ENCODE measurements at places on chromosomes 1 and 21.
A peak's percentile ranks its signal among the peaks of the same experiment; 100 is the strongest.

- no peak for DNase-seq
Measured at GRCh38 chr1:157448636-157449035, 103.7 kb downstream of the FCRL5 start.

GRCh38 chr1:93716941-93717368, 35.3 kb upstream of the BCAR3 start:
- DNase-seq = no peak

GRCh38 chr1:213676736-213677135, 311.0 kb upstream of the PROX1 start:
- no peak for DNase-seq

- no peak for DNase-seq
Measured at GRCh38 chr21:46069719-46070279, 28.1 kb upstream of the COL6A2 start.

GRCh38 chr1:108209456-108210108, 9.4 kb upstream of the SLC25A24 start:
- DNase-seq = no peak

DNA sequence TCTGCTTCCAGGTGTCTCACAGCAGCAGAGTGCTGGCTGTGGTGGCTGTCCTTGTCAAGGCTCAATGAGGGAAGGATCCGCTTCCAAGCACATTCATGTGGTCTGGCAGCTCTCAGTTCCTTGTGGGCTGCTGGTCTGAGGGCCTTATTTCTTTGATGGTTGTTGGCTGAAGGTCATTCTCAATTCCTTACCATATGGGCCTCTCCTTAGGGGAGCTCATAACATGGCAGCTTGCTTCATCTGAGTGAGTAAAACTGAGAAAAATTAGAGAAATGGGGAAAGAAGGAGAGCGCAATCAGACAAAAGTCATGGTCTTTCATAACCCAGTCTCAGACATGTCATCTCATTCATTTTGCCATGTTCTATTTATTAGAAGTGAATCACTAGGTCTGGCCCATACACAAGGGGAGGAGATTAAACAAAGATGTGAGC, 81.7 kb upstream of the TSPAN2 start:
- no peak for DNase-seq

DNA sequence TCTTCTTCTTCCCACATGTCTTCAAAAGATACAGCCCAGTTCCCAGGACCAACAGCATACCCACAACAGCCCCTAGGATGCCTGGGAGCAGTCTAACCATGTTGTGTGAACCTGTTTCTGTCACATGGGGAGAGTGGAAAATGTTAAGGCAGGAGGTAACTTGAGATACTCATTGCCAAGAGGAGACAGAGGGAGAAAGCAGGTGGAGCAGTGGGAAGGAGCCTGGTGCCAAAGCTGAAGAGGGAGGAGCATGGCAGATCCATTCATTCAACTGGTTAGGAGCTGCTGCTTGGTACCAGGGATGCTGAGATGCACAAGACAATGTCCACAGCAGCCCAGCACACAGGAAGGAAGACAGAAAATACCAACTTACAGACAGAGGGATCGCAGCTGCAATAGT, 149.8 kb upstream of the ETV3 start:
- DNase-seq = no peak

DNA sequence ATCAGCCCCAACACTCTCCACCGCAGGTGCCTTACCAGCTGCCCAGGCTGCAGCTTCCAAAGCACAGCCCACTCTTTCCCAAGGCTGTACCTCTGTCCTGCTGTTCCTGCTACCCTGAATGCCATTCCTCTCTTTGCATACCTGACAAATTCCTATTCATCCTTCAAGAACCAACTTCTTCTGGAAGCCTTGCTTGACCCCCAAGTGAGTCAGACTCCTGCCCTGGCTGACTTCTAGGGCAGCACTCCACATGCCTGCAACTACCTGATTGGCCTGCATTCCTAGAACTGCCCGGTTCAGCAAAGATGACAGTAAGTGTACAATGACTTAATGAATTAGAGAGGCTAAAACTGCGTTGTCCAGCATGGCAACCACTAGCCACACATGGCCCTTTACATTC, 20.8 kb upstream of the PDZK1IP1 start:
- DNase-seq = no peak

DNA sequence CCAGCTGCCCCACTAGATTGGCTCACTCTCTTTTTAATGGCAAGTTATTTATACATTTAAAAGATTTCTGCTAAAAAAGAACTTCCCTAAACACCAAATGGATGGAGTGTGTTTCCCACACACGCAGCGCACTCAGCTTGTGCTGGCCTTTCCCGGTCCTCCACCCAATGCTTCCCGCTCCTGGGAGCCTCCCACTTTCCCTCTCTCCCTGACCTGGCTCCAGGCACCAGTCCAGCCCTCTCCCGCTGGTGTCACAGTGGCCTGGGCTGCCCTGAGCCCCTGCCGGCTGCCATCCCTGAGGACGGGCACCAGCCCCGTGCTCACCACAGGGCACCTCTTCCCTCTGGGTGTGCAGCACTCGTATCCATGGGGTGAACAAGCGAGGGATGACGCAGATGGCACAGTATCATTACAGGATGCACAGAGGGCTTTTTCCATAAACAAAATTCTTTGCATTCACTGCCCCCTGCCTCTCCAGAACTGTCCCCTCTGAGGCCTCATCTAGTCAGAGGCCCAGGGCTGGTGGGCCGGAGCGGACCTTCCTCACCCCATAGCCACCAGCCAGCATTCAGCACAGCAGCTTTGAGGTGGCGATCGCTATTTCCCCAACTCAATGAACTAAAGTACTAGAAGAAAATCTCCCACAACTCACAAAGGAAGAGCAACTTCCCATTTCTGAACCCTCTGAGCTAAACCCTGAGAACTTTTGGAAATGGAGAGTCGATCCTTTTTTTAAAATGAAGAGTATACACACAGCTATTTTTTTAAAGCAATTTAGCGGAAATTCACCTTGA, 68.5 kb downstream of the SLC37A1 start:
- DNase-seq = no peak

- DNase-seq = no peak
Measured at GRCh38 chr1:94636624-94637023, 95.1 kb upstream of the F3 start.

- DNase-seq = no peak
Measured at GRCh38 chr1:54028306-54029251, 10.6 kb upstream of the LDLRAD1 start.

DNA sequence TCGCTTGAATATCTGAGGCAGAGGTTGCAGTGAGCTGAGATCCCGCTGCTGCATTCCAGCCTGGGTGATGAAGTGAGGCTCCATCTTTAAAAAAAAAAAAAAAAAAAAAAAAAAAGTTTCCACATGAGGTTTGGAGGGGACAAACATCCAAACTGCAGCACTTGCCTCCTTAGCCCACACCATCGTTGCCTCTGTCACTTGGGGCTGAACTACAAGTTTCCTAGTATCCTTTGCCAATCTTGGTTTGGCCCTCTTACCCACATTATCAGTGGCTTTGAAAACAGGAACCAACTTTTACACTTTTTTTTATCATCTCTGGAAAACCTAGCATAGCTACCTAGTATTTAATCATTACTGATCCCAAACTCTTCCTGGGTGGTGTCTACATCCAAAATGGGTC, 59.2 kb downstream of the CLSTN1 start:
- DNase-seq = no peak

DNA sequence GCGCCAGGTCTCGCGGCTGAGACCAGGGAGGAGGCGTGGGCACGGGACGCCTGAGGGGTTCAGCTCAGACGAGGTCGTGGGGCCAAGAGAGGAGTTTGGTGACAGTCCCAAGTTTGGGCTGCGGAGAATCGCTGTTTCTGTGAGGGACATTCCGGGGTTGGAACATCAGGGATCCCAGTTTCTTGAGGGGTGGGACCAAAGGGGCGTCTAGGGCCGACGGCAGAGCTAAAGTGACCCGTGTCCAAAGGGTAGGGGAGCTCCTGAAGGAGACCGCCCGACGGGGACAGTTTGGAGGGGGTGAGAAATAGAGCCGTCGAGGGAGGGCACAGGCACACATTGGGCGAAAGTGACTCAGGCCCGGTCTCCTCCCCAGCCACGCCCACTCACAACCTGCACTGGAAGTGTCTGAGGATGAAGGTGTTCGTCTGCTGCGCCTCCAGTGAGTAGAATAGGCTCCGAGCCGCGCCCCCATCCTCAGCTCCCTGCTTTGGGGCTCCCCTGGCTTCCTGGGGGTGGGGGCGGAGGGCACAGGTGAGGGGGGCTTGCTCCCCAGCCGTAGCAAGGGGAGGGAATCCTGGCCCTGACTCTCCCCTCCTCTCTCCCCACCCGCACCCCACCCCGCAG, 7.0 kb downstream of the EFNA3 start:
- peak; percentile 40 for DNase-seq

- DNase-seq = no peak
Measured at GRCh38 chr1:166808952-166809351, 30.3 kb upstream of the POGK start.

DNA sequence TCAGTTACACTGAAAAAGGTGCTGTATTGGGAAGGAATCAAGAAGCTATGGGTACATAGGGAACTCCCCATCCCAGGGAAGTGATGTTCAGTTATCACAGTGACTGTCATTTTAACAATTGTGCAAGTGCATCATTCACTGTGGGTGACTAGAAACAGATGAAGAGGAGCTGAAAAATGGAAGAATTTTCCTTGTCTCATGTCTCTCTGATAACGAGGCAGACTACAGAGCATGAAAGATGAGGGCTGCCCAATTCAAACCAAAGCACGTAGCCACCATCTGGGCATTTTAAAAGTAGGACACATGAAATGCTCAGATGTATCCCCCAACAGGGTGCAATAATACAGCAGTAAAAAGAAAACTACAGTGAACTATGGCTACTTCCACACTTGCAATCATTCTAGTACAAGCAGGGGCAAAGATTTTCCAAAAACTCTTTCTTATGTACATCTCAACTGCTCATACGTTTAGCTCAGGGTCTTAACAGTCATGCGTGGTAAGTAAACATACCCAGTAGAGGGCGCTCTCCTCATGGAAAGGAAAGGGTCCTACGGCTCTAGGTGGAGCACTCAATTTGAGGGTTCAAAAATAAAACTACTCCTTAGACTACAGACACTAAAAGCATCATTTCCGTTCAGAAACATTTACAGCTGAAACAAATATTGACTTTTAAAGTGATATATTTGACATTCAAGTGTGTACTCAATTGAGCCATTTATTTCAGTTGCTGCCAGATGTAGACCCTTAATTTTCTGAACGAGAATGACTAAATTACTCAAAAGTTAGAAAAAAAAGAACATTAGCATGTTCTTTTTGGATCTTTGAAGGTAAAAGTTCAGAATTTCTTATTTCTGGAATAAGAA, 143.2 kb downstream of the KCTD3 start:
- no peak for DNase-seq

- DNase-seq = no peak
Measured at GRCh38 chr21:40568807-40569206, 278.2 kb downstream of the DSCAM start.

- DNase-seq = no peak
Measured at GRCh38 chr1:112636056-112636455, 16.4 kb downstream of the CAPZA1 start.

GRCh38 chr1:218377143-218377660, 32.1 kb downstream of the TGFB2 start:
- no peak for DNase-seq

DNA sequence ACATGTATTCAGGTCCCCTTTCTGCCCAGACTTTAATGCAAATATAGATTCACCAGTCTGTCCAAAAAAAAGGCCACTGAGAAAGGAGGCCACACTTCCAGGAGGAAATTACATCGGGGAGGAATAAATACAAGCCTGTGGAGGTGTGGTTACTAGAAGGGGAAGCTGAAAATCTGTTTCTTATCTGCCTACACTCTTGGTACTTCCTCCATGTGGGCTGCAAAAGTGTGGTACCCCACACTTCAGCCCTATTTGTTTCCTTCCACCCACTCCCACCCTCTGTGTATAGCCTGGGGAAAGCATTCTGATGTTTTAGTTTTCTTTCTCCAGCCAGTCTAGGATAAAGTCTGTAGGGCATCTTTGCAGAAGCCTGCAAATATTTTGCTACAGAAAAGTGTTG, 38.4 kb downstream of the UTP25 start:
- no peak for DNase-seq

DNA sequence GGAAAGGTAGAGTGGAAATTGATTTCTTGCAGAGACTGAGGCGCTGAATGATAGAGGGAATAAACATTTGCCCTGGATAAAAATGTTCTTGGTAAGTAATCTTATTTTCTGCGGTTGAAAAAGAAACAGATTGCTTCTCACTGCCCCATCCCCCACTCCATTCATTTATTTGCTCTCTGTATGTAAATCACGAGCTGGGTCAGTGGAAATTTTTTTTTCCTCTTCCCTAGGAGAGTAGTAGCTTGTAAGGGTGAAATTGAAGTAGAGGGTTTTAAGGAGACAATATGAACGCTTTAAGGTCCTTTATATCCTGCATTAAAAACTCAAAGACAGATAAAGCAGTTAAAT, 1.4 kb upstream of the BRINP3 start:
- DNase-seq = no peak

DNA sequence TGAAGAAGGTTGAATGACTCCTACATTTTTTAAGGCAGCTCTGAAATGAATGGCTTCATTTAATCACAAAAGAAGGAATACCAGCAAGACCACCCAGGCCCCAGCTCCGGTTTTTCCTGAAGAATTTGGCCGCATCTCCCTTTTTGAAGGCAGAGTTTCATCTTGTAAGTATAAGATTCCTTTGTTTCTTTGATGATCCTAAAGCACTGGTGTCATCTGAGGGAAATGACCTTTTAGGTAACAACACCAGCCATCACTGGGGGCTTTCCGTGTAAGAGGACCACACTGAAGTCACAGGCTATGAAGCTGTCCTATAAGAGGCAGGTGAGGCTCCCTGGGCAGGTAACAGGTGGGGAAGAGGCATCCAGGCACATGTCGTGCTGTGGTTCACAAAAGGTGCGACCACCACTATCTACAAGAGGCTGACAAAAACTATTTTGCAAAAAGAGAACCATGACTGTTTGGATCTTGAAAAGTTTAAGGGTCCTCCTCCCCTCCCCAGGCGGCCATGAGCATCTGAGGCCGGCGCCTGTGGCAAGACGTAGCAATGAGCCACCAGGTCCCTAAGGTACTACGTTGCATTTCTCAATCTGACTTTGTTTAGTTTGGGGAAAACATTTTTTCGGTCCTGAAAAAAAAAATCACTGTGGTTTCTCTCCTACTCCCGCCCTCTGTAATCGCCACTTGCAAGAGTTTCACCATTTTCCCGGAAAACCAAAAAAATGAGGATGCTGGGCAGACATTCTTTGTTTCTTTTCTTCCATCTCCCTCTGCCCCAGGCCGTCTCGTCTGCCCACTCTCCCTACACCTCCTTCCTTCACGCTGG, 46.3 kb upstream of the IRF2BP2 start:
- DNase-seq = no peak
